Fibroblast of villous mesenchyme (primary cell): ENCODE measurements at places on chromosomes 6 and 20.

DNA sequence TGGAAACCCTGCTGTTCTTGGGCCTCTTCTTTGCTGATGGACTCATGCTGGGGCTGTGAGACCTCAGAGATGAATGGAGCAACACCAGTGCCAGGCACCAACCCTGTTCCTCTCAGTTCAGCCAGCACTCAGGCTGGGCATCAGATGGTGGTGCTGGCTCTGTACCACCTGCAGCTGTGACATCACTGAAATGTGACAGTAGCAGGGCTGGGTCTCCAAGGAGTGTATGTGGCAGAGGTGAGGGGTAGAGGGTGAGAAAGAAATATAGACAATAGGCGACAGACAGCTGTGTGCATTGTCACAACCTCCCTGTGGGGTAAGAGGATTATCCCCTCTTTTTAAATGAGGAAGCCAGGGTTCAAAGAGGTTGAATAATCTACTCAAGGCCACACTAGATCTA lies at the start of gene TP53TG5:
TP53TG5 (minus strand) TSS at position 135 of the 400 bp plus-strand sequence; CDS start at position 46, 89 bp downstream.
- no peak for DNase-seq

DNA sequence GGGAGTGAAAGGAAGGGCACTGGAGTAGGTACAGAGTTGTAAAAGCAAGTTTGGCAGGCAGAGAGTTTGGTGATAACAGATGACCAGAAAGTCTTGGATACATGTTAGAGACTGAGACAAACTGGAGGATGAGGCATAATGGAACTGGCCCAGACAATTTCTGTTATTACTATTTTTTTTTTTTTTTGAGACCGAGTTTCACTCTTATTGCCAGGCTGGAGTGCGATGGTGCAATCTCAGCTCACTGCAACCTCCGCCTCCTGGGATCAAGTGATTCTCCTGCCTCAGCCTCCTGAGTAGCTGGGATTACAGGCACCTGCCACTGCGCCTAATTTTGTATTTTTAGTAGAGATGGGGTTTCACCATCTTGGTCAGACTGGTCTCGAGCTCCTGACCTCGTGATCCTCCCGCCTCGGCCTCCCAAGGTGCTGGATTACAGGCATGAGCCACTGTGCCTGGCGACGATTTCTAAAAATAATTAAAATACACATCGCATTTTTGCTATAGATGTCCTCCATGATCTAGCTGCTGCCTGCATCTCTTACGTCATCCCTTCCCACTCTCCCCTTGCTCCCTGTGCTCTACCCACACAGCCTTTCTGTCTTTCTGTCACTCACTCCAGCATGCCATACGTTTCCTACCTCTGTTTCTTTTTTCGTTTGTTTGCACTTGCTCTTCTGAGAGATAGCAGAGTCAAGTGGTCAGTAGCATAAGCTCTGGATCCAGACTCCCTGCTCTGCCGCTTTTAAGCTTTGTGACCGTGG lies 23.5 kb downstream of the MAPK14 start:
- no peak for DNase-seq

DNA sequence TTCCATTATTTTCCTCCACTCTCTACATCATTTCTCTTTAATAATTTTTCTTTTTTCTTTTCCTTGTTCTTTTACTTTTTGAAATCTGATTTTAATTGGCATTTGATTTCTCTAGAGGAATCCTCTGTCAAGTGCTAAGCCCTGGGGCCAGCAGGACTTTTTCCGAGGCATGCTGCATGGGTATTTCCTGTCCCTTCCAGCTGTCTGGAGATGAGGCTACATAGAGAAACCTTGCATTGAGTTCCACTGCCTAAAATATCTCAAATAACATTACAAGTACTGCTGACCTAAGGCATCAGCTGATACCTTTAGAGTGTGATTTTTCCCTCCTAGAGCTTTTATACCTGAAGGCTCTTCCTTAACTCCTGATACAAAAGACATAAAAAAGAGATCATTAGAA lies 6.2 kb downstream of the RNF217 start:
- DNase-seq = no peak

GRCh38 chr20:20096421-20096820 lies 44.1 kb downstream of the CFAP61 start:
- DNase-seq = no peak

DNA sequence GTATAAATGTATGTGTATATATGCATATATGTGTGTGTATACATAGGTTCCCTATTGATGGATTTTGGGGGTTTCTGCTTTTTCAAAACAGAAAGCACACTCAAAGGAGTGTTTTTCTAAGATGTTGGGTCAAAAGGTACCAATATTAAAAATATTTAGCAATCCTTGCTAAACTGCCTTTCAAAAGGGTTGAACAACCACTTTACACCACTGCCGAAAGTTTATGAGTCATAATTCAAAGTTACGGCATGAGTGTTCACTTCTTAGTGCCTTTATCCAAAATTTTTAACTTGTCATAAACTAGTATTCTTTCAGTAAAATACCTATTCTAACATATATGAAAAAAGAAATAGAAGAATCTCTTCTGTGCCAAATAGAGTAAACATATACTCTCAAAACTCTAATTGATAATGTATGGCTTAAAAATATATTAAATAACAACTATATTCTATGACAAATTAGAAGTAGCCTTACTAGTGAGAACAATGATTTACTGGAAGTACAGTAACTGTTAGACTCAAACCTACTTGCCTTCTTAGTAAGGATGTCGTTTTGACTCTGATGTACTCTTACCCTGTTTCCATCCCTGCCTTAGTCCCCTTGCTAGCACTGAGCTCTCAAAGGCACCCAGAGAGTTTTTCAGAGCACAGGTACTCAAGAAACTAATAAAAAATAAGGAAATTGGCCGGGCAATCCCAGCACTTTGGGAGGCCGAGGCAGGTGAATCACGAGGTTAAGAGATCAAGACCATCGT lies 136.1 kb downstream of the INSM1 start:
- no peak for DNase-seq

DNA sequence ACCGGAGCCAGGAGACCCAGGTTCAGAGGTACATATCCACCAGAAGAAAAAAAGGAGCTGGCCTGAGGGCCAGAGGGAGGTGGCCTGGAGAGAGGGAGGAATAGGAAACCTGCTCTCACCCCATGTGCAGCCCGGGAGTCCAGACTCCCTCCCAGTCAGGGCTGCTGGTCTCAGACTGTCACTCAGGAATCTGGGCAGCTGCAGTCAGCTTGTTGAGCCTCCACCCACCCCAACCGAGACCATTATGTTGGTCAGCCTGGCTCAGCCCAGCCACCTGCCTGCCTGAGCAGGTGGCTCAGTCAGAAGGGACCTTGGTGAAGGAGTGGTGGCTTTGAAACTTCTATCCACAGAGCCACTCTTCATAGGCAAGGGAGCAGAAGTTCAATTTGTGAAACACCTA lies 53.3 kb upstream of the EPB41L1 start:
- DNase-seq = no peak

GRCh38 chr6:55897346-55897745 lies 22.0 kb upstream of the BMP5 start:
- DNase-seq = no peak

GRCh38 chr20:1901704-1902103 lies 6.5 kb downstream of the SIRPA start:
- no peak for DNase-seq

DNA sequence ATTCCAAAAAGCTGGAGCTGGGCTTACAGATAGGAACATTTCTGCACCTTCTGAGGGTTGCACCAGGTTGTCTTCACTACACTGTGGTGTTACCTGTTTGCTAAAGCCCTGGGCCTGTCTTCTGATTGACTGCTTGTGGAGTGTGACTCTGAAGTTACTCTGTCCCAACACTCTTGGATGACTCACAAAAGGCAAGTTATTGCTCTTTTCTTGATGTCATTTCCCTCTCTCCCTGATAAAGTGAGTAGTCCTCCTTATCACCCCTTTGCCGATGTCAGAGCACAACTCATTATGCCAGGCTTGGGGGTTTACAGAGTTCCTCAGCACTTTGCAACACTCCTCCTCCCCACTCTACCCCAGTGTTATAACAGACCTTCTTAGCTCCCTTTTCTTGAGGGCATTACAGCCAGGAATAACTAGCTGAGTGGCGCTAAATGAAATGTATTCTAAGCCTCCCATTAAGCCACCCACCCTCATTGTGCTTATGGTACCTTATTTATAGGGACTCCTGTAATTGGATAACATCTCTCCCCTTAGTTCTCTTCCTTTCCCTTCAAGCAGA lies 36.1 kb upstream of the NKX2-4 start:
- peak; percentile 5 for DNase-seq

DNA sequence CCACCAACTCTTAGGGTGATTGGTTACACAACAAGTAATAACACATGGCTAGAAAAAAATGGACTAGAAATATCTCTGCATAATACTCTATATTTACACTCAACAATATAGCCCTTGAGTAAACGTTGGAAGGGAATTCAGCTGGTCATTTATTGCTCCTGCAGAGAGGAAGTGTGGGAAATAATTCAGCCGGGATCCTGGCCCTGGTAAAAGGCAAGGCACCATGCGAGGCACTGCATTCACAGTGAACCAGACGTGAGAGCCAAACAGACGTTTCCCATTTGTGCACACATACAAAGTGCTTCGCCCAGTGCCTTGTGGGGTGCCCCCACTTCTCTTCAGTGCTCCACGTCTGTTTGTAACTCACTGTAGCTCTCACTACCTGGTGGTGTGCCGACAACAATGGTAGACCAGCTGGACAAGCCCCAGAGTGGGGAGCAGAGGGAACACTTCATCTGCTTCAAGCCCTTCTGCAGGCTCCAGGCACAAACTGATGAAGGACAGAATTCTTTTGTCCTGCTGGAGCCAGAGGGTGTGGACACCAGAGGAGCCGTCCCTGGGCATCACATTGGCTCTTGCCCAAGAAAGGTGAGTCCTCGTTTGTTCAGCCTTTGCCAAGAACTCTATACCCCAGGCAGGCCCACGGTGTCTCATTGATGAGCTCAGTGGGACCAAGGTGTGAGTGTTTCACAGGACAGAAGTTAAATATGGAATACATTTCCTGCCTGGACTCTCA lies 18.8 kb downstream of the SYNDIG1 start:
- DNase-seq = no peak

GRCh38 chr6:113762641-113763040 lies 94.5 kb upstream of the MARCKS start:
- DNase-seq = no peak

DNA sequence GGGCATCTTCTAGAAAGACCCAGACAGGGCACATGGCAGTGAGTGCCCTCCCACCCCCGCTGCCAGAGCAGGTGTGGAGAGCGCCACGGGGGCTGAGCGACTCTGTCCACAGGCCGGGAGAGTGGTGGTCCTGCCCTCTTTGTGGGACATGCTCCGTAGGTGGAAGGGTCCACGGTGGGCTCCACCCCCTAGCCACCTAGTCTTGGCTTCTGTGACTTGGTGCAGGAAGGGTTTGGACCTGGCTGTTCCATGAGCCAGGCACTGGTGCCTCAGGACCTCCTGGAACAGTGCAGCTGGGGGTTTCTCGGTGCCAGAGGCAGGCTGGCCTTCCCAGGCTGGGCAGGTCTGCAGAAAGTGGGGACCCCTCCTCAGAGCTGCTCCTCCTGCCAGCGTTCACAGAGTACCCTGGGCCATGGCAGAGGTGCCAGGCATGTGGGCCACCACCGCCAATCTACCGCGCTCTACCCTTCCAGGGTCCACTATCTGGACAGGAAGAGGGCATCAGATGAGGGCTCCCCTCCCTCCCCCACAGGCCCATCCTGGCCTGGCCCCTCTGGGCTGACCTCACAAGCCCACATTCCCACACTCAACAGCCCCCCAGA lies 23.0 kb downstream of the SLCO4A1 start:
- no peak for DNase-seq

- no peak for DNase-seq
Measured at GRCh38 chr20:635893-636338, 17.1 kb downstream of the SRXN1 start.

DNA sequence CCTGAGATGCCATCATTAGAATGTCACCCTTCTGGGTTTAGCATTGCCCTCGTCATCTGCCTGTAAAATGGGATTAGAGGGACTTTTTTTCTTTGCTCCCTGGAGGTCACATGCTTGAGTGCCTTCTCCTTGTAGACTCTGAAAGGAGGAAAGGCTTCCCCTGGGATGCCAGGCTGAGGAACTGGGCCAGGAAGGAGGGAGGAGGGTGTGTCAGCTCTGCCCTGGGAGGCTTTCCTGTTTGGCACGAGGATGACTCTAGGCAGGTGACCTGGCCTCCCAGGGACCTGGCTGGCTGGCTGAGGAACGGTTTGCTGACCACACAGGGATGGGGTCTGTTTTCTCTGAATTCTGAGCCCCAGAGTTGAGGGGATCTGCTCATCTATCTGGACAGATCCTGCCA lies 137.9 kb upstream of the RNF24 start:
- DNase-seq = no peak

DNA sequence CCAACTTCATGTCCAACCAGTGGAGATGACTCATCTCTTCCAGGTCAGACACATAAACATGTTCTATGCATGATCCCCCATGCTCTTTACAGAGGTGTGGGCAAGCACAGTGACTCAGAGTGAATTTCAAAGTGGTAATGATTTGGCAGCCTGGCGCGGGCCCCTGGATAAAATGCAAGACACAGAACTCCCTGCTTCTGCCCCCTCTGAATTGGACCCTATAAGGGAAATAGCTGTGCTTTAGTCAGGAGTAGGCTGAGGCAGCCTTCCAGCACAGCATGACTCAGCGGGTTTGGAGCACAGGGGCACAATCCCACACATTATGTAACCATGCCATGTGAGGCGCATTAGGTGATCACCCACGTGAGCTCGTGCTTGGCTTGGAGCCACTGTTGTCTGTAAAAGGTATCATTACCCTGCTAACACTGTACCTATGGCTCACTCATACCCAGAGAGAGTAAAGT lies 127.4 kb downstream of the C6orf118 start:
- peak; percentile 36 for DNase-seq

- no peak for DNase-seq
Measured at GRCh38 chr6:120384671-120385070, 949.6 kb downstream of the TBC1D32 start.

GRCh38 chr20:41654884-41655283 lies 36.7 kb upstream of the CHD6 start:
- DNase-seq = peak; percentile 18

GRCh38 chr6:28496099-28496779 lies 19.4 kb downstream of the GPX6 start:
- no peak for DNase-seq

DNA sequence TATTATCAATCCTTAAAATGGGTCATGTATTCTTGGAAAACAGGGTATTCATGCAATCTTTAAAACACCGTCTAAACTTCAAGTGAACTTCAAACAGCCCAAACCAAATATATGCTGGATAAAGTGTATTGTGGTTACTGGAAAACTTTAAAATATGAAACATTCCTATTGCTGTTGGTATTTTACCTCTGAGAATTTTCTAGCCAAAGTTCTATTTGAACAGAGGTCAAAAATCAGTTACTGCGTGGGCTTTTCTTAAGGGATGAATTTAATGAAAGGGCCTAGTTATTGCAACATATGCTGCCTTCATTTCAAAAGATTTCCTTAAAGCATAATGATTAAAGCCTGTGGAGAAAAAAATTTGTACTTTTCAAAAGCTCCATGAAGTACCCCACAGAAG lies 436.0 kb downstream of the PLCB1 start:
- DNase-seq = peak; percentile 31

- no peak for DNase-seq
Measured at GRCh38 chr6:40509086-40509485, 78.1 kb downstream of the LRFN2 start.
